Mesangial cell (primary cell): ENCODE measurements at places on chromosomes 16 and 17. TPM values are rescaled to one million over a fixed set of nuclear protein-coding genes. Genes with fewer than 3 reads are reported as not detected.

The RPRML gene
- total RNA-seq: not detected in 2 replicates

The GAST gene
- not detected in 2 replicates for total RNA-seq

The TNK1 gene
- 2.6 and 4.6 TPM in 2 replicates for total RNA-seq

The RNF222 gene
- not detected in 2 replicates for total RNA-seq

The RNF43 gene
- total RNA-seq: 0.49 and 0.63 TPM in 2 replicates

The ALOX12B gene
- 0.25 TPM in 1 of 2 replicates, not detected in the other for total RNA-seq

The HEATR9 gene
- total RNA-seq: not detected in 2 replicates

The CSF3 gene
- not detected in 2 replicates for total RNA-seq

The GNG13 gene
- not detected in 2 replicates for total RNA-seq

The RGS11 gene
- 0.33 and 5.2 TPM in 2 replicates for total RNA-seq

The ACSM3 gene
- 2.9 and 13.4 TPM in 2 replicates for total RNA-seq

The TMEM132E gene
- total RNA-seq: not detected in 2 replicates

The UNC13D gene
- 5.1 and 15.7 TPM in 2 replicates for total RNA-seq

The ZG16B gene
- 1.1 and 1.3 TPM in 2 replicates for total RNA-seq

The KIF18B gene
- 2.4 and 35.8 TPM in 2 replicates for total RNA-seq

The NECAB2 gene
- 1.3 TPM in 1 of 2 replicates, not detected in the other for total RNA-seq

The RNF157 gene
- total RNA-seq: 2.4 and 4.9 TPM in 2 replicates

The KIF1C gene
- total RNA-seq: 68.6 and 71.5 TPM in 2 replicates

The KRTAP1-5 gene
- not detected in 2 replicates for total RNA-seq

The TSPOAP1 gene
- 1.6 and 15.8 TPM in 2 replicates for total RNA-seq

The SLC5A10 gene
- 0.13 TPM in 1 of 2 replicates, not detected in the other for total RNA-seq

The SERPINF2 gene
- 0.49 and 48.9 TPM in 2 replicates for total RNA-seq

The OR3A3 gene
- total RNA-seq: not detected in 2 replicates

The TAT gene
- total RNA-seq: not detected in 2 replicates

The TNP2 gene
- not detected in 2 replicates for total RNA-seq

The KCTD5 gene
- 86.3 and 87.8 TPM in 2 replicates for total RNA-seq

The LASP1 gene
- total RNA-seq: 317 and 319 TPM in 2 replicates

The TMEM92 gene
- 8.0 and 11.0 TPM in 2 replicates for total RNA-seq

The PIRT gene
- total RNA-seq: not detected in 2 replicates

The HOXB9 gene
- total RNA-seq: 27.1 and 43.1 TPM in 2 replicates

The ALG1 gene
- 30.8 and 37.2 TPM in 2 replicates for total RNA-seq

The TMEM238L gene
- total RNA-seq: not detected in 2 replicates

The SLFN12L gene
- not detected in 2 replicates for total RNA-seq

The NPW gene
- total RNA-seq: 4.4 and 5.7 TPM in 2 replicates

The WNT3 gene
- 1.1 TPM in 2 replicates for total RNA-seq

The SLC22A31 gene
- total RNA-seq: 0.13 and 0.33 TPM in 2 replicates

The CNTD1 gene
- total RNA-seq: not detected in 2 replicates

The PRDM7 gene
- not detected in 2 replicates for total RNA-seq

The DPEP1 gene
- total RNA-seq: 1.5 and 29.3 TPM in 2 replicates

The CLEC18B gene
- 7.0 and 20.9 TPM in 2 replicates for total RNA-seq

The TRIM72 gene
- not detected in 2 replicates for total RNA-seq

The RND2 gene
- total RNA-seq: 0.33 and 1.0 TPM in 2 replicates

The CCDC102A gene
- total RNA-seq: 10.6 and 24.1 TPM in 2 replicates

The KRT28 gene
- 0.51 TPM in 1 of 2 replicates, not detected in the other for total RNA-seq

The CX3CL1 gene
- total RNA-seq: 2.4 and 12.9 TPM in 2 replicates

The CTRB2 gene
- total RNA-seq: not detected in 2 replicates

The MT3 gene
- total RNA-seq: not detected in 2 replicates

The TBC1D3C gene
- total RNA-seq: 2.7 TPM in 1 of 2 replicates, not detected in the other

The CFAP97D1 gene
- not detected in 2 replicates for total RNA-seq

The FNDC8 gene
- total RNA-seq: not detected in 2 replicates

The LRRC37A gene
- total RNA-seq: 0.33 and 1.5 TPM in 2 replicates

The XYLT1 gene
- 2.8 and 5.5 TPM in 2 replicates for total RNA-seq

The CPNE7 gene
- total RNA-seq: 60.1 and 66.8 TPM in 2 replicates

The CACNG4 gene
- total RNA-seq: 0.25 TPM in 1 of 2 replicates, not detected in the other

The EME1 gene
- 1.4 and 8.1 TPM in 2 replicates for total RNA-seq

The CCDC92B gene
- total RNA-seq: 0.16 TPM in 1 of 2 replicates, not detected in the other

The PRR15L gene
- 1.3 TPM in 1 of 2 replicates, not detected in the other for total RNA-seq

The TP53TG3C gene
- total RNA-seq: not detected in 2 replicates

The PNMT gene
- 1.4 TPM in 1 of 2 replicates, not detected in the other for total RNA-seq
